NCI-H1694 treated with DMSO at 0.1 percent for 48 hours (cell line): ENCODE measurements at places on chromosomes 16 and 17.

DNA sequence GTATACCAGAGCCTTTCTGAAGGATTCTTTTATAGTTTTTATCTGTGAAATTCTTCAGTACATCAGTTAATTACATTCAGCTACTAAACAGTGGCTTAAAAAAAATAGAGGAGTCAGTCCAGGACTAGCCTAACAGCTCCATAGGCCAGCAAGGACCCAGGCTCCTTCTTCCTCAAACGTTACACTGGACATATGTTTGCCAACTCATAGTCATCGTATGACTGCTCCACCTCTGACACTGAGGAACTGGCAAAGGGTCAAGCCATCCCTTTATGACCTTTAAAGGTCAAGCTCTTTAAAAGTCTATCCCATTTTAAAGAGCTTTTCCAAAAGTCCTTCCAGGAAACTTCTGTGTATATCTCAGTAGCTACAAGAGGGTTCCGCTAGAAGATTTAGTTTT, 36.6 kb downstream of the PHLPP2 start:
- DNase-seq = no peak

DNA sequence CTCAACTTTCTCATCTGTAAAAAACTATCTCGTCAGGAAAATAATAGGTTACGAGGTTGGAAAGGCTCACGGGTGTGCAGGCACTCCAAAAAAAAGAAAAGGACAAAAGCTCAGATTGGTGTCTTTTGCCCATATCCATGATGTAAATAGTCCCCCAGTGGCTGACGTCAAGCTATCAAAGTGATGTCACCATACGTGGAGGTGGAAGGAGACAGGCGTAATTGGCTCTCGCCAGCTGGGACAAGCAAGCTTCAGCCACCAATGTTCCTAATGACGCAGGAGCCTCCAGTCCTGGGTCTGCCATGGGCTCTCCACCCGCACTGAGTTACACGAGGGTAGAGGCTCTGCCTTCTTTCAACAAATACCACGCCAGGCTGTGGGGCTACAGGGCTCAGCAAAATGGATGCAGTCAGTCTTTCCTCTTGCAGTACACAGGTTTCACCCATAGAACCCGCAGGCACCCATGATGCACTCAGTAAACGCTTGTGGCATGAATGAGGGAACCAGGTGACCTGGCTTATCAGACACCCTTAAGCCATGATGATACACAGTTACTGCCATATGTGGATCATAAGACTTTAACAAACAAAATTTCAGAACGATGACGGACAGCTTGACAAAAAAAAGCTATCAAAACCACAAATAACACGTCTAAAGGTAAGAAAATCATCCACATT, 50.5 kb downstream of the COTL1 start:
- no peak for DNase-seq

- no peak for DNase-seq
These were observed 36.0 kb upstream of the FBXO47 start for GRCh38 chr17:39002991-39003715.

GRCh38 chr17:33628500-33629346, 335.6 kb upstream of the ASIC2 start:
- no peak for DNase-seq

GRCh38 chr17:75402026-75402425, 3.5 kb downstream of the GRB2 start:
- DNase-seq = no peak

DNA sequence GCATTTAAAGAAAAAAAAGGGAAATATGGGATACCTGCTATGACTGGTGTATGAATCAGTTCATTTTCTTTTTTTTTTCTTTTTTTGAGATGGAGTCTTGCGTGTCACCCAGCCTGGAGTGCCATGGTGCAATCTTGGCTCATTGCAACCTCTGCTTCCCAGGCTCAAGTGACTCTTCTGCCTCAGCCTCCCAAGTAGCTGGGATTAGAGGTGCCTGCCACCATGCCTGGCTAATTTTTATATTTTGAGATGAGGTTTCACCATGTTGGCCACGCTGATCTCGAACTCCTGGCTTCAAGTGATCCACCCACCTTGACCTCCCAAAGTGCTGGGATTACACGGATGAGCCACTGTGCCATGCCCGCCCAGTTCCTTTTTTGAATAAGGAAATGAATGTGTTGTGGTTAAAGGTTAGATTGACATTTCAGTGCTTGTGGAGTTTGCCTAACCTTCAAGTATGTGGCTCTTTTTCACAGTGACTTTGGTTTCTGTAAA, 7.7 kb downstream of the HAPSTR1 start:
- DNase-seq = no peak

DNA sequence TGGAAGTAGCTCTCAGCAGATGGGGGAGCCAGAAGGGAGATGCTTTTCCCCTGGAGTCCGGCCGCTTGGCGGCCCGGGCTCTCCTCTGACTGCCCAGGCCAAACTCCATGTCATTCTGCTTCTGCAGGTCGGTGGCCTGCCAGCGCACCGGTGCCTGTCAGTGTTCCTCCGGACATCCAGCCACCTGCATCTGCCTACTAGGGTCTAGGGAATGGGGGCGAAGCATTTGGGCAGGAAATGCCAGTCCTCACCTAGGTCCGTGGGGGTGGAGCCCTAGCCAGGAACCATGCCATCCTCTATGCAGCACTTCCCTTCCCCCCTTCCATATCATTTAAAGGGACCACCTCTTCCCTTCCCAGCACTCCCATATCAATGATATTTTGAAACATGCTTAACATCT, 34.2 kb downstream of the GJC1 start:
- DNase-seq = no peak

DNA sequence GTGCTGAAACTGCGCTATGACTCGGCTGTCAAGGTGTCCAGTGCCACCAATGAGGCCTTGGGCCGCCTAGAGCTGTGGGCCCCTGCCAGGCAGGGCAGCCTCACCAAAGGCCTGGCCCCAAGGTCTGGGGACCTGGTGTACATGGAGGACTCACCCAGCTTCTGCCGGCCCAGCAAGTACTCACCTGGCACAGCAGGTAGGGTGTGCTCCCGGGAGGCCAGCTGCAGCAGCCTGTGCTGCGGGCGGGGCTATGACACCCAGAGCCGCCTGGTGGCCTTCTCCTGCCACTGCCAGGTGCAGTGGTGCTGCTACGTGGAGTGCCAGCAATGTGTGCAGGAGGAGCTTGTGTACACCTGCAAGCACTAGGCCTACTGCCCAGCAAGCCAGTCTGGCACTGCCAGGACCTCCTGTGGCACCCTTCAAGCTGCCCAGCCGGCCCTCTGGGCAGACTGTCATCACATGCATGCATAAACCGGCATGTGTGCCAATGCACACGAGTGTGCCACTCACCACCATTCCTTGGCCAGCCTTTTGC, 25.0 kb downstream of the WNT9B start:
- DNase-seq = no peak

DNA sequence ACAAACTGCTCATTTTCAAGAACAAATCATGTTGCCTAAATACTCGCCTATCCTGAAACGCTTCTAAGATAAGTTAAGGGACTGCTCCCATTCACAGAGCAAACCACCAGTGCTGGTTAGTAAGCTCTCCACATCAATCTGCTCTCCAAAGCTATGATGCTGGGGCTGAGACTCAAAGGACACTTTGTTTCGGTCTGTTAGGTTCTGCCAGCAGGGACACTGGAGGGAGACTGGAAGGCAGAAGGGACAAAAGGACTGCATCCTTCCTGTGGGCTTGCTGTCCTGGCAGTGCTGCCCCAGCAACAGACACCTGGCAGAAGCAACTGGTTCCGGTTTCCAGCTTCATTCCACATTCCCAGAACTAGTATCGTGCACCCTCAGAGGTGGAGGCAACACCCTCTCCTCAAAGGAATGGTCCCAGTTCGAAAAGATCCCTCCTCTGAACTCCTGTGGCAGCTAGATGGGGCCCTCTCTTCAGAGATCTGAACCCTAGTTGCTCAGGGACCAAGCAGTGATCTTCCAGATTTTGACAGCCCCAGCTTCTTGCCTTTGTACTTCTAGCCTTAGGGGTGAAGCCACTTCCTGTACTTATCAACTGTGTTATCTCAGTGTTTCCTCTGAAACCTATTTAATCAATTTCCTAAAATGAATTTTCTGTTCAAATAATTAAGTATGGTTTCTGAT, 73.4 kb upstream of the GSG1L start:
- DNase-seq = no peak

- DNase-seq = no peak
These were observed 21.6 kb downstream of the POLR3E start for GRCh38 chr16:22318690-22319358.

- DNase-seq = peak; percentile 51
These were observed 21.8 kb upstream of the FOXK2 start for GRCh38 chr17:82497483-82498405.

GRCh38 chr17:68054296-68054900, 18.9 kb downstream of the KPNA2 start:
- no peak for DNase-seq
